NCI-H226 (cell line): ENCODE measurements at places on chromosomes 4 and X.

DNA sequence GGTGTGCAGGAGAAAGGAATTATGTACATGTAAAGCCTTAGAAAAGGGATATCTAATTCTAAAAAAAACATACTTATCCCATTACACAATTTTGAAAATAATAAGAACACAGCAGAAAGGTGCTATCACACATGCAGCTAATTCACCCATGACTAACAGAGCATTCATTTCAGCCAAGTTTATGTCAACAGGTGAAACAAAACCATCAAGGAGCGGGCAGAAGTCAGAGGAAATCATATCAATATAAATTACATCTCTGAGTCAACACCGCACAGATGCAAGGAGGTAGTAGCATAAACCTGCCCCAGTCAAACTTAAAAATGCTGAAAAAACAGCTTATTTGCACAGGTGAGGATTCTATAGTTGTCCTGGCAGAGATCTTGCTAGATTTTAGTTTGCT is 197.9 kb downstream of the PRDM5 start:
- DNase-seq = peak; percentile 26

- DNase-seq = no peak
These were observed 47.1 kb downstream of the KLF3 start for GRCh38 chr4:38711066-38711465.

- no peak for DNase-seq
These were observed 1432.6 kb upstream of the TENM3 start for GRCh38 chr4:180810581-180810980.

DNA sequence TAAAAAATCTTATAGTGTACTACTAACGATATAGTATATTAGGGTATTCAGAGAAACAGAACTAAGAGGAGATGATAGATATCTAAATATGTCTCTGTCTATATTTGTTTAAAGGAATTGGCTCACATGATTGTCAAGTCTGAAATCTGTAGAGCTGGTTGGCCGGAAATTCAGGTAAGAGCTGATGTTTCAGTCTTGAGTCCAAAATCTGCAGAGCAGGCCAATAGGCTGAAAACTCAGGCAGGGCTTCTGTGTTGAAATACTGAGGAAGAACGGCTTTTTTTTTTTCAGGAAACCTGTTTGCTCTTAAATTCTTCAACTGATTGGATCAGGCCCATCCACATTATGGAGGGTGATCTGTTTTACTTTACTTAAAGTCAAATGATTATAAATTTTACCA is 31.7 kb downstream of the PGRMC2 start:
- no peak for DNase-seq

DNA sequence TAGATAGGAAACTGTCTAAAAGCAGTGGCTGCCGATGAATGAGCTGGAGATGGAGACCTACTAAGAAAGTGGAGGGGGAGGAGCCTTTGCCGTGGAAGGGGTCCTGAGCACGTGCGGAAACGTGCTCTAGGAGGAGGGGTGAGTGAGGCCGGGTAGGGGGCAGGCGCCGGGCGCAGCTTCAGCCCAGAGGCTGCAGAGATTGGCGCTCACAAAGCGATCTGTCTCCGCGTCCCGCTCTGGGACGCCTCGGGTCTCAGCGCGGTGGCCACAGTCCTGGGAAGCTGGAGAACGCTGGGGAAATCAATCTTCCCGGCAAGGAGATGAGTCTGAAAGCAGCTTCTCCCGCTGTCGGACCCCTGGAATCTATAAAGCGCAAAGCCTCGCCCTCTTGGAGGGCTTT is 444 bp upstream of the ARHGAP6 start:
- no peak for DNase-seq
